ENCODE measurements at places on chromosomes 3 and 15. TPM values are rescaled to one million over a fixed set of nuclear protein-coding genes. Genes with fewer than 3 reads are reported as not detected.

The CD200 gene
- total RNA-seq = 1.3 TPM

The ADAMTS7 gene
- 37.9 TPM for total RNA-seq

DNA sequence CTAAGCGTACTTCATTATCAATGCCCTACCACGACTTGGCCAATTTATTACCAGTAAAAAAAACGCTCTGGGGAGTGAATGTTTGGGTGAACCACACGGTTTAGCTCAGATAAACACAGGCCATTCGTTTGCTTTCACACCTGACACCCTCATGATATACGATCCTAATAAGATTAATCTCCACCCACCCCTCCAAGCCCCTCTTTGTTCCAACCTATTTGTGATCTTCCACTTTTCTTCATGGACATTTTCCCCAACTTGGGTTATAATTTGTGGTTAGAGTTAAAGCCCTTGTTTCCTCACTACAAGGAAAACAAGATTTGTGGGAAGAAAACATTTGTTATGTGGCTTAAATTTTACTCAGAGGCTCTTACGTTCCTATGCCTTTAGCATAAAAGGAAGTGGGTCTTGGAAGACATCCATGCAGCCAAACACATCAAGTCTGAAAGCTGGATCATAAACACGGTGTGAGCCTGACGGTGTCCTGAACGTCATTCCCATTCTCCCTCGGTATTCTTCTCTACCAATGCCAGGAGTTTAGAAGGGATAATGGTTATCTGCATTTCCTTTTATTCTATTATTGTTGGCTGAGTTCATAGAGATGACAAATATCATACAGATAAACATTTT, 518.9 kb downstream of the NR2F2 start:
- no peak for DNase-seq

The CALML4 gene
- total RNA-seq = 0.99 TPM

GRCh38 chr3:119990888-119991287, 103.4 kb downstream of the GSK3B start:
- DNase-seq = no peak

GRCh38 chr15:85354461-85354860, 25.9 kb upstream of the AKAP13 start:
- DNase-seq = no peak

DNA sequence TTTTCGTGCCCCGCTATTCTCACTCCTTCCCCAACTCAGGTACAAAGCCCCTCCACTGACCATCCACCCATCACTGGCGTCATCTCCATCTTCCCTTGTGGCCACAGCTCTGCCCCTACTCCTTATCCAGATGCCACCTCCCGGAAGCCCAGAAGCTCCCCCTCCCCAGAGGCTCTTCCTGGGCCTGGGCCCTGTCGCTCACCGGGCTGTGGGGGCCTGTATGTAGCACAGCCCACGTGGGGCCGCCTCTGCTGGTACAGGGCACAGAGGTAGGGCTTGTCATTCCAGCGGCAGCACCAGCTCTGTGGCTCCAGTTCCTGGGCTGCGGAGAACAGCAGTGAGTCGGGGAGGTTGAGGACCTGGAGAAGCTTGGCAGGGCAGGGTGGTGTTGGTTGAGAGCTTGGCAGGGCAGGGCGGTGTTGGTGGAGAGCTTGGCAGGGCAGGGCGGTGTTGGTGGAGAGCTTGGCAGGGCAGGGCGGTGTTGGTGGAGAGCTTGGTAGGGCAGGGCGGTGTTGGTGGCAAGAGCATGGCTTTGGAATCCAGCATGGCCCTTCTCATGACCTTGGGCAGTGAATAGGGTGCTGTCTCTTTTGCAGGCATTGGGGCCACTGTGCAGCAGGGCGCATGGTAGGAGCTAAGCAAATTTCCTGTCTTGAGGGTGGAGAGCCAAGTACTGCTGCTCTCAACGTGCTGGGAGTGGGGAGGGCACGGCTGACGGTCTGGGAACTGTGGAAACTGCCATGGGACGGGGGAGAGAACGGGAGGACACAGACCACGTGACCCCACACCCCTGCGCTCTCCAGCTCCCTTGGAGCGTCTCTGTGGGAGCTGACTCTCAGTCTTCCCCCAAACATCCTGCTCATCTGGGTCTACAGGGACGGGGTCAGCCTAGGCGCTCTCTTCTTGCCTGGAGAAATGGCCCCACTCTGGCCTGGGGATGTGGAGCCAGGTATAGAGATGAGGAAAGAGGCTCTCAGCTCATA, 43.4 kb downstream of the MUC20 start:
- no peak for DNase-seq

GRCh38 chr3:161423911-161424522, 52.7 kb upstream of the SPTSSB start:
- no peak for DNase-seq

The DZIP1L gene
- 5.7 TPM for total RNA-seq

DNA sequence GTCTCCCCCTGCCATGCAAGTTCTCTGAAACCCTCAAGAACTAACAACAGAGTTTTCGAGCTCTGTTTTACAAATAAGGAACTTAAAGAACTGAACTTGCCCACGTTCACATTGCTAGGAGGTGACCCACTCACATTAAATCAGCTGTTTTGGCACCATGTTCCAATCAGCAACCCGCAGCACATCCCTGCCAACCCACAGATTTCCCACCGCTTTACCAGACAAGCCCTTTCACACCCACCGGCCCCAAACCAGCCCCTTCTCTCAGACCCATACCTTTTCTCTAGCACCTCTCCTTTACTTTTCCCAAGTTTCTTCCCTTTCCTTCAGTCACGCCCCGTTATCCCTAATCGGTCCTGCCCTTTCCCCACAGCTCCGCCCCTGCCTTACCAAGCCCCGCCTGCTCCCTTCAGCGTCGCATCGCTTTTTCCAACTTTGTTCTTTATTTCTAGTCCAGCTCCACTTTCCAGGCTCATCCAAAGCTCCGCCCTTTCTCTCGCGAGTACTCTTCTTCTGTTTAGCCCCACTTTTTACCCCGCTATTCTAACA, 804 bp upstream of the BRPF1 start:
- DNase-seq = no peak

- DNase-seq = no peak
These were observed 1132.5 kb downstream of the TUSC7 start for GRCh38 chr3:117842086-117842485.

The C3orf80 gene
- 0.15 TPM for total RNA-seq

The DBR1 gene
- total RNA-seq = 7.3 TPM

GRCh38 chr3:150843241-150843640, 62.0 kb downstream of the MINDY4B start:
- DNase-seq = no peak

DNA sequence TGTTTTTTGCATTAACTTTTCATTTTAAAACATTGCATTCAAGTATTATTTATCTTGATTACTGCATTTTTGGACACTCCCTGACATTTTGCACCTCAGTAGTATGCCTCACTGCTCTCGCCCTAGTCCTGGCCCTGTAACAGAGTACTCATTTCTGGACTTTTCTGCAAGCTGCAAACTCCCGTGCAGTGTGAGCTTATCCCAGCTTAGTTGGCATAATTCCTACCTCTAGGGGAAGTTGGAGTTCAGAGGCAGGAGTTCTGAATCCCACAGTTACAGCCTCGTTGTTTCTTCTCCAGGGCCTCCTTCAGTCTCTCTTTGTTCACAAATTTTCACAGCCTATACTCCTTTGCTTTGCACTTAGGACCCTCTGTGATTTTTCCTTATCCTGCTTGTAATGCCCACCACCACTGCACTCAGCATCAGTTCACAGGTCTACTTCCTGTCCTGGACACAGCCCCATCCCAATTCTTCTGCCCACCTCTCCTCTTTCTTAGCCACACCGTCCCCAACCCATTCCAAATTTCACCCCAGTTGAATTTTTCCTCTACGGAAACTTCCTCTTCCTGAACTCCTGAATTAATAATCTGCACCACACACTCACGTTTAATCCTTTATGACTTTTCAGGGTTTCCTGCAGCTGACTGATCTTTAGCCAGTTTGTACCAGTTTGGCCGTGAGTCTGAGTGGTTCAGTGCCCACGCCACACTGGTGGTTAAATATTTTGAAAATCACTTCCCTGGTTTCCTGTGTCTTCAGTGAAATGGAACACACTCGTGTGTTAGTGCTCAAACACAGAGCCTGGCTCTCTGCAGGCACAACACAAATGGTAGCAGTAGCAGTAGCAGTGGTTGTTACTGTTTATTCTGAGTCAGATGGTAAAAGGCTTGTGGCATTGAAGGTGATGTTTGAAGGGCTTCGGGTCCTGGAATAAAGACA, 6.3 kb upstream of the CTSH start:
- no peak for DNase-seq

The GNAT1 gene
- not detected for total RNA-seq

- no peak for DNase-seq
These were observed 10.1 kb upstream of the FGD5 start for GRCh38 chr3:14808502-14809266.

DNA sequence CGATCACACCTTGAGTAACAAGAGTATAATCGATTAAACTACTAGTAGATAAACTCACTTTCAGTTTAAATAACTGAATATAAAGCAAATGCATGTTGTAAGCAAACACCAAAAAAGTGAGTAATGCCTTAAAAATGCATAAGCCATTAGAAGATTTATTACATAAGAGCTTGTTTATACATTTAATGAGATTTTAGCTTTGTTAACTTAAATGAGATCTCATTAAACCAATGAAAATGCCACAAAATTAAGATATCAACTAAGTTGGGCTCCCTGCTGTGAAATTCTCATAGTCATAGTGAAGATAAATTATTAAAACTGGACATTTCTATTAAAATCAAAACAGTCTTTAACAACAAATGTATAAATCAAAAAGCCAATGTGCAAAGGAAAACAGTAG, 701.2 kb downstream of the NLGN1 start:
- DNase-seq = no peak

- DNase-seq = no peak
These were observed 10.2 kb upstream of the KLF15 start for GRCh38 chr3:126367316-126367805.

- DNase-seq = no peak
These were observed 1235.5 kb downstream of the ROBO2 start for GRCh38 chr3:78275420-78275852.

The CCDC33 gene
- total RNA-seq = not detected

DNA sequence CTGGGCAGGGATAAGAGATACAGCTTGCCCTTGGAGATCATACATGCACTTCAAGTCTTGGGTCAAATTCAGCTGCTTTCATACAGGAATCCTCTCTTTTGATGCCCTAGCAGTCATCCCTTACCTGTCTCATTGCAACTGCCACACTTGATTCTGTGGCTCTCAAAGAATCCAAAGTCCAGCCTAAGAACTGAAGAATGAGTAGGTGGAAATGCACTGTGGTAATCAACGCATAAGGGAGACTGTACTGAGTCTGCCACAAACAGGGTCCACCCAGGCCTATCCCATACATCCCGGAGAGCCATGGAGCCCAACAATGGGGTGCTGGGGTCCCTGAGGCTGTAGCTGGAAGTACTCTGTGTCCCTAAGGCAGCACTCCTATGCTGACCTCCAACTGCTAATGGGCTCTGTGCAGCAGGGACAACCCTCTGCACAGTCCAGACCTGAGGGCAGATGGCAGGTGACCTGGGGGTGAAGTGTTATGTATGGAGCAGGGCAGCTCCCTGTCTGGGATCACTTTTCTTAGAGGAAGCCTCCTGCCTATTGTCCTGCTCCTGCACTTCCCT, 1.7 kb upstream of the VPS18 start:
- DNase-seq = no peak

GRCh38 chr3:138114431-138114918, 933 bp downstream of the DZIP1L start:
- DNase-seq = no peak

DNA sequence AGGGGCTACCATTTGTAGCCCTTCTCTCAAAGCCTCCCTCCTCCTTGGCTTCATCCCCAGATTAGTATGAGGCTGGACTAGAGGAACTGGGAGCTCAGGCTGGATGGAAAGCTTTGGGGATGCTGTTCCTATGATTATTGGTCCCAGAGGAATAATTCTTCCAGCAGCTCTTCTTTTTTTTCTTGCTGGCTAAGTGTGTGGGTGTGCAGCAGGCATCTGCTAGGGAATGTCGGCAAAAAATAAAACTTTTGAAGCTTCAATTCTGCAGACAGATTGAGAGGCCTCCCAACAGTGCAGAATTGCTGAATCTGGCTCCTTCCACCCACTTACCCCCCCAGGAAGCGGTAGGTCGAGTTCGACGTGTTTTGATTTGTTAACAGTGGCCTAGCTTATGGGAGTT, 138.5 kb upstream of the ANKRD28 start:
- no peak for DNase-seq

DNA sequence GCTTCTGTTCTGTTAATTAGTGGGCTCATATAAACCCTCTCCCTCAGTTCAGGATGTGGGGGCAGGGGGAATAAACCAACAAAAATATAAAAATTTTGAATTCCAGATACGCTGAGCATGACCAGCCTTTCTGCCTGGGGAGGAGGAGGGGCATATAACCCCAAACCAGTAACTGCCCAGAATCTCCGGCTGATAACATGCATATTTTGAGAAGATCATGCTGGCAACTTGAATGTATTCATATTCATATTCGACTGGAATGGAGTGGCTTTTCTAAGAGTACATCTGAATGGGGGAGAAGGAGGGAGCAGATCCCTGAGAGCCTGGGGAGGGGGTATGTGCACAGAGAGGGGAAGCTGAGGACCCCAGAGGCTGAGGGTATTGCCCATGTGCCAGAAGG, 54.5 kb upstream of the LCTL start:
- no peak for DNase-seq

- DNase-seq = no peak
These were observed 47.0 kb upstream of the SCAANT1 start for GRCh38 chr3:63959146-63959545.

The PPP2R3A gene
- 105 TPM for total RNA-seq

- DNase-seq = peak; percentile 79
These were observed at the start of gene PARP14 for GRCh38 chr3:122680475-122681283. TSS of gene PARP14 (plus strand) at chr3:122680839. CDS start at chr3:122680884, 45 bp downstream.

DNA sequence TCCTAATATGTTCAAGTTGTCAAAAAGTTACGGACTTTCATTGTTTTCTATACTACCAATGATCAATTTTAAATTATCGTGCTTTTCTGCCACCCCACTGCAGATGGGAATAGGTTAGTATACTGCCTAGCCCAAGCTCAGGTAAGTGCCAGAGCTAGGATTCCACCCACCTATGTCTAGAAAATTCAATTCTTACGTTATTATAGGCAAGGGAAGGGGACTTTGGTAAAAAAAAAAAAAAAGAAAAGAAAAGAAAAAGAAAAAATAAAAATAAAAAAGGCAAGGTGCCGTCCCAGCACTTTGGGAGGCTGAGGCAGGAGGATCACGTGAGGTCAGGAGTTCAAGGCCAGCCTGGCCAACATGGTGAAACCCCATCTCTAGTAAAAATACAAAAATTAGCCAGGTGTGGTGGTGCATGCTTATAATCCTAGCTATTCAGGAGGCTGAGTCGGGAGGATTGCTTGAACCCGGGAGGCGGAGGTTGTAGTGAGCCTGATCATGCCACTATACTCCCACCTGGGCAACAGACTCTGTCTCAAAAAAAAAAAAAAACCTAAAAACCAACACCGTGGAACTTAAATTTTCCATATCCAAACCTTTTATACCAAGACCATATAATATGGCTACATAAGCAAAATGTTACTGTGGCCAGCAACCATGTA, 1.3 kb downstream of the RPL22L1 start:
- no peak for DNase-seq

Data from left ventricle myocardium superior (tissue), 1 donor.